ENCODE measurements at places on chromosomes 5 and 9.

DNA sequence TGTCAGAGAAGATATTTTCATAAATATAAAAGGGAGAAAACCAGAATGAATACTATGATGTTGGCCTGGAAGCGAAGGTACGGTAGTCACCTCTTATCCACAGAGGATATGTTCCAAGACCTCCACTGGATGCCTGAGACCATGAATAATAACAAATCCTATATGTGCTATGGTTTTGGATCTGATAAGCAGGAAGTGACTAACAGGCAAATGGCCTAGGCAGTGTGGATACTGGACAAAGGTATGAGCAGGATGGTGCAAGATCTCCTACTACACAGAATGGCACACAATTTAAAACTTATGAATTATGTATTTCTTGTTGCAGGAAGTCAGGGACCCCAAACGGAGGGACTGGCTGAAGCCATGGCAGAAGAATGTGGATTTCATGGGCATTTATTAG, 48.2 kb downstream of the ADAMTS12 start:
- no peak for DNase-seq

DNA sequence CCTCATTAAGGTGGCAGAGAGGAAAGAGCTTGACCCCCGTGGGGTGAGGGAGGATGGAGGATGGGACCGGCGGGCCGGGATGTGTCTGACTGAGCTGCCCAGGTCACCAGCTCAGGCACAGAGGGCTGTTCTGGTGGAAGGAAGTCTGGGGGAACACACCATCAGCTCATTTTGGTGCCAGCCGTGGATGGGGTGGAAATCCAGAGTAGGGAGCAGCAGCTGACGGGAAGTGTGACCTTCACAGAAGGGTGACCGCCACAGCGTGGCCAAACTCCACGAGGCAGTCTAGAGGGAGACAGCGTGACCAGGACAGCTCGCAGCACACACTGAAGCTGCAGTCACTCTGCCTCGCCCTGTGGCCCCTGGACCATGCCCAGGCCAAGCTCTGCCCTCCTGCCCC, 45.3 kb upstream of the PHYKPL start:
- DNase-seq, result no peak

- no peak for DNase-seq
These were observed 460.4 kb upstream of the RORB start for GRCh38 chr9:74036549-74037231.

GRCh38 chr5:140258016-140258415, 44.9 kb downstream of the PFDN1 start:
- no peak for DNase-seq

DNA sequence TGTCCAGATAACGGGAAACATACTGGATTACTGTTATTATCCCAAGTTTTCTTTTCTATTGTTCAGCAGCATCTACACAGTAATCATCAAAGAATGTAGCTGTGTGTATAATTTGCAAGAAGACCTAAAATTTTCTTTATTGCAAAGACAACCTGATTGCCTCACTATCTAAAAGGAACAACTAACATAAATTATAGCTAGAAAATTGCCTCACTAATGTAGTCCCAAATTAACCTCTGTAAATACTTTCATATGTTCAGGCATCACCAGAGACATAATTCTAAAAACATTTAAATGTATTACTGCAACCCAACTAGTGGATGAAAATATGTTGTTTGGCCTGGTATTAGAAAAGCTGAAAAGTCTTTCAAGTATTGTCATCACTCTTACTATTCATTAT, 275.4 kb downstream of the CDH12 start:
- DNase-seq, result no peak

- no peak for DNase-seq
These were observed 56.7 kb upstream of the CLINT1 start for GRCh38 chr5:157915638-157916037.

DNA sequence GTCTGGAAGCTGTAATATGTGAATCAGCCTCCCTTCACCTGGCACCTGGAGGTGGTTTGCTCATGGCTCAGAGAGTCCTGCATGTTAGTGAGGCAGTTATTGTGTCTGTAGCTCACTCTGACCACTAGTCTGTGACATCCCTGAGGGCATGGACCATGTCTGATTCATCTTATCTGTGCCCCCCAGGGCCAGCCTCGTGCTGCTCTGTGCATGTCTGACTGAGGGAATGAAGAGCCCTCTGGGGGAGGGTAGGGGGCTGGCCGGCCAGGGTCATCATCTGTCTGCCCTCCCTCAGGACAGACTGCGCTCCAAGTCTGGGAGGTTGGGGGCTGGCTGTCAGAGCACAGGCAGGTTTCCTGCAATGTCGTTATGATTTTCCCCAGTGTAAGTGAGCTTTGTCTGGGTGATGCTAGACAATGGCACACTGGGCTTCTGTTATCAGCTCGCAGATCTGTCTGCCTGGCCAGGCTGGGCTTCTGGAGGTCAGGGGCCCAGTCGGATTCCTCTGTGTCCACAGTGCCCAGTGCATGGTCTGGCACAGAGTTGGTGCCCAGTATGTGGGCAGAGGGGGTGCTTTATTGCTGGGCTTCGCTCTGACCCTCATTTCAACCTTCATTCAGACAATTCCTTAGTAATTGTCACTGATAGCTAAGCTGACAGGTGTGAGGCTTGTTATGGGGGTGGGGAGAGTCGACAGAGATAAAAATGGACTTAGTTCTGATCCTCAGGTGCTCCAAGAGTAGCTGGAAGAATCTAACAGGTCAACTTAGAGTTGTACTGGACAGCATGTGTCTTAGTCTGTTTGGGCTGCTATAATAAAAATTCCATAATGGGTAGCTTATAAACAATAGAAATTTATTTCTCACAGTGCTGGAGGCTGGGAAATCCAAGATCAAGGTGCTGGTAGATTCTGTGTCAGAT, 85.7 kb upstream of the SHB start:
- no peak for DNase-seq

DNA sequence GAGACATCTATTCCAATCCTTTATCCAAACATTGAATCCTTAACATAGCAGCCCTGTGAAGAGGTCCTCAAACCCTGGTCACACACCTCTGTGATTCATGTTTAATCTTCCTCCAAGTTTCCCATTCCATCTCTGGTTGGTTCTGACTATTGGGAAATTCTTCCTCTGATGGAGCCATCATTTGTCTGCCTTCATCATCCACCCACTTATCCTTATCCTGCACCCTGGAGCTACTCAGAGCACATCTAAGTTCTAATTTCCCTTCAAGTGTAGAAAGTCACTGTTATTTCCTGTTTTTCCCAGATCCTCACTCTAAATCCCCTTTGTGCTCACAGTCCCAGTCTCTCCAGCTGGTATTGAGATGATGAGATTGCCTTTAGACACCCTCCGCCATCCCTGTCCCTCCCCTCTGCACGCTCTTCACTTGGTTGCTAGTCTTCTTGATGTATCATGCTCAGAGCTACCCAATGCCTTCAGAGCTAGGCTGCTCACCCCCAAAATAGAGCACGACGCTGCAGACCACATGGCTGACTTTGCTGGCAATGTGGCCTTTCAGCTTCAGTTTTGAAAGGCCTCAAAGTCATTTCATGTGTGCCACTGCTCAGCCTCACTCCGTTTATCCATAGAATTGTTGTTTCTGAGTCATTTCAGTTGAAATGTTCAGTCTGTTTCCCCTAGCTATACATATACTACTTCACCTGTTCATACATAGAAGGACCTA, 154.3 kb downstream of the PALM2AKAP2 start:
- DNase-seq, result no peak

DNA sequence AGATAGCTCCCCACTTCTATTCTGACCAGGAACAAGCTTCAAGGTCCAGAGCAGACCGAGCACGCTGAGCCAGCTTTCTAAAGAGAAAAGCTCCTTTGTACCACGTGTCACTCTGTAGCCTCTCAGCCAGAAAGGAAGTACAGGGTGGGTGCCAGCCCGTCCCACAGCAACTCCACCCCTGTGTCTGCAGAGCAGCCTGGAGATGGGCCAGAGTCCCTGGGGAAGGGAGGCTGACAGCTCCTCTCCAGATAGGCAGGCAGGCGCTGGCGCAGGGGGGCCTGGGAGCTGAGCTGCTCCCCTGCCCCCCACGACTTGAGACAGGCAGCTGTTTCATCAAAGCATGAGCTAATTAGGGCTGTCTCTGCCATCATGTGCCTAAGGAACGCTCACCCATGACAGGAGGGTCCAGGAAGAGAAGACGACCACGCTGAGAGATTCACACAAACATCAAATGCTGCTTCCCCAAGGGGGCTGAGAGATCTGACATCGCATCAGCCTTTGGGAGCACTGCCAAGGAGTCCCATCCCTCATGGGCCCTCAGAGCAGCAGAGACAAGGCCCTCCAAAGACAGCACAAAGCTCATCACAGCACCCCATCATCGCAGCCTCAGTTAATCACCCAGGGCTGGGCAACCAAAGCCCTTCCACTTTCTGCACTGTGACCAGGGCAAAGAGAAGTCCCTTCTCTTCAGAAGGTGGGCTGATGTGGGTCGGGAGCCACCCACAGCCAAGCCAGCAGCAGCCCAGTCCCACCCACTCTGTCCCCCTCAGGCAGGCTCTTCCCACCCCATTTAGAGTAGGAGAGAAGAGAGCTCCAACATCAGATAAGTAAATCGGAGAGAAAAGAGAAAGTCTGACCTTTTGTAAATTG, 78.5 kb upstream of the LRRTM2 start:
- no peak for DNase-seq

DNA sequence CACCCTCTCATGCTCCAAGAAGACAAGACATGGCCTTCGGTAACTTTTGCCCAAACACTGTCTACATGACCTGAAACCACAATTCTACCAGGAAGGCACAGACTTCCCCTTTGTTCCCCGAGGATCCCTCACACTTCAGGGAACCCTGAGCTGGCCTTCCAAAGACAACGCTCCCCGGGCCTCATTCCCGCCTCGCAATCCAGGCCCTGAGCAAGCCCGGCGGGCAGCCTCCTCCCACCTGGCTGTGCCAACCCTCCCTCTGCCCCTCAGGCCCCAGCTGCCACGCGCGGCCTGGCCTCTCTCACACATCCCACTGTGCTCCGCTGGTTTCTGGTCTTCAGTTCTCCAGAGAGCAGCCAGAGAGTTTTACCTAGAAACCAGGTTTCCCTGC, 7.3 kb downstream of the QSOX2 start:
- DNase-seq, result no peak

DNA sequence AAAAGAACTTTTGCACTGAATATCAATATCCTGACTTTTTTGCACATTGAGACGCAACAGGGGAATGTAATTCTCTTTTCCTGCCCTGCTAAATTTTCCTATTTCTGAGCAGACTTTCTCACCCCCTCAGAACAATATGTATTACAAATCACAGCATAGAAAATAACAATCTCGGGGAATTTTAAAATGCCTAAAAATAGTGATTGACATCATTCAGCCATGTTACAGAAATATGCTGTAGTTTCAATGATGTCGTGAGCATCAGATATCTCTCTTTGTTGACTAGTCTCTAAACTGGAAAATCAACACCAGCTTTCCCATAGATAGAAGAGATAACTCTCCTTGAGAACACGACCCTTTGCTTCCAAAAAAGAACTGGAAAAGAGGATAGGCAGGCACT, 166.7 kb downstream of the ZDHHC21 start:
- DNase-seq, result no peak

DNA sequence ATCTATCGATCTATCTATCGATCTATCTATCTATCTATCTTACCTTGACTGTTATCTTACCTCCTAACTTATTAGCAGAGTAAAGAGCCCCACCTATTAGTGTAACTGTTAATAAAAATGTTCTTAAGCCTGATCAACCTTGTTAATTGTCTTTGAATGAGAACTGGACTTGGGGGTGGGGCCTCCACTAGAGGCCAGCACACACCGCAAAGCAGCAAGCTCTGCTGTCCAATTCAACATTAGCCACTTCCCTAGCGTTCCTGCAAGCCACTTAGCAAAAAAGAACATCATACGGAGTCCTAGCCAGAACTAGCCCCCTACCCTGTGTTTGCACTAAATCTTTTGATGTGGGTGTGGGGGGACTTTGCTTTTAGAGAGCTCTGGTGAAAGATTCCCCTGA, 515.8 kb downstream of the KDM4C start:
- no peak for DNase-seq

DNA sequence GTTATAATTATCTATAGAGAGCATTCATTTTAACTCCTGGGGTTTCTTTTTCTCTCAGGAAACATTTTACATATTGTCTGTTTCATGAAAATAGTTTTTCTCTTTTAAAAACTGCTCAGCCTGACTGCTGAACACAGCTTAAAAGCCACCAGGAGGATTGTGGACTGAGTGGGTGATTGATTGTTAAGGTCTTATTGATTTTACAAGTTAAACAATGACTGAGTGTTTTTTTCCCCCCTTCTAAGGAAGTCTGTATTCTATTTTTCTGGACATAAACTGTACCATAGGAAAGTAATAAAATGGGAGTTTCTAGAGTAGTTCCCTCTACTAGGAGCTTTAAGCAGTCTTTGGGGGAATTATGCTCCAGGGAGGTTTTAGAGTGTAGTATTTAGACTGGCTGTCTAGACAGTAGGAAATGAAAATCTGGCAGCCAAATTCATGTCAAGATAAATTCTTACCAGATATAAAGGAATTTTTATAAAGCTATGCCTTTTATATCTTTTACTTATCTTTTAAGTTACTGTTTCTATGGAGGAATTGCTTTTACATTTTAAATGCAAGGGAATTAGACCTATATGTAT, 463.9 kb downstream of the PRR16 start:
- no peak for DNase-seq

DNA sequence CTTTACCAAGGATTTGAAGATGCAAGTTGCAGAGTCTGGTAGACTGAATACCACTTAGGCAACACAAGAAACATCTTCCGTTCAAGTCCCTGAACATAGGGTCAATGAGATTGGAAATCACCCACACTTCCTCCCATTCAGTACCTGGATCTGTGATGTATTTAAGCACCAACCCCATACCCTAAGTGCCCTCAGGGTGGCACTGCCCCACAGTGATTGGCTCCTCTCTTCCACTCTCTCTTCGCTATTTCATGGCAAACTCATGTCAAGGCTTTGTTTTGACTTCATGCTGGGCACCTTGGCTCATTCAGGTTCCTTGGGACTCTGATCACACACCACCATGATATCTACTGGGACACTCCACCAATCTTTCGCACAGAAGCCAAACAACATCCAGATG, 53.7 kb downstream of the GGTA1 start:
- DNase-seq, result peak; percentile 19

DNA sequence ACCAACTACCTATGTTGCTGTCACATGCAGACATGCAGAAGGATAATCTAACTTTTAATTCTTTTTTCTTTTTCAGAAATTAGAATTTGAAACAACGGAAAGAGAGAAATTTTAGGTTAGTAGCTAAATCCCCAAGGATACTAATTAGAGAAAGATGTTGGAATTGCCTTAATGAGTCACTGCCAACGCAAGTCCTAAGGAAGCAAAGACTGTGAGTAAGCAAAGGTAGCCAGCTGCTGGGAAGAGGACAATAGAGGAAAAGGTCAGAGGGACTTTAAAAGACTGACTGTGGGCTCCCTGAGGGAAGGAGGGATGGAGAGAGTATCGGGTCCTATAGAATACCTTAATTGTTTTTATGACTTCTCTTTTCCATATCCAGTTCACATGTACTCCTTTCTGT, 461.9 kb upstream of the PAPPA start:
- DNase-seq, result no peak

Data from NAMALWA (cell line).